ENCODE measurements at places on chromosomes 12 and 14.

- no peak for DNase-seq
Measured at GRCh38 chr12:89948271-89949175, 239.9 kb upstream of the ATP2B1 start.

DNA sequence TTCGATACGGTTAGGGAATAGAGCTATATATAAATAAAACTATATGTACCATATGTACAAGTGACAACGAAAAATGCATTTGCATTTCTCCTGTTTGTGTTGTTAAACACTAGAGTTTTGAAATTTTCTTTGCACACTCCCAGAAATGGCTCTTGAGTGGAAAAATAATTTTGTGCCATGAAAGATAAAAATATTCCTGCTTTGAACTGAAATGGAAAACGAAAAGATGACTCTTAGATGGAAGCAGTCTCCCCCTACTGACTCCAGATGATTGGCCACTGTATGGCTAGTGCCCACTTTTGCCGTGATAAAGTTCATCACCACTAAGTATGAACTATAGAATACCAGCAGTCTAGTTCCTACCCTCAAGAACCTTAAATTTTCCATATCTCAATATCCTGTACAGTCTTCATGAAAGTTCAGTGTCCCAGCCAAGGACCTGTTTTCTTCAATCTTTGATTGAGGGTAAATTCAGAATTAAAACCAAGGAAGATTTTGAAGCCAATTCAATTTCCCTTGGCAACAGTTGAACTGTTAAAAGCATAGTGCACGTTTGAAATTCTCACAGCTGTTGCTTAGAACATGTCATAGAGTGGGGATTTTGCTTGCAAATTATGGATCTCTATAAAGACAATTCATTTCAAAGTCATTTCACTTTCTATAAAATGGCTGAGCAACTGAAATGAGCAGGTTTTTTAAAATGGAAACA lies 1.6 kb upstream of the PPP2R5E start:
- no peak for DNase-seq

- DNase-seq, result no peak
Measured at GRCh38 chr12:111218499-111218898, 150.4 kb downstream of the PHETA1 start.

GRCh38 chr14:79543967-79544697 lies 667.2 kb downstream of the DIO2 start:
- DNase-seq, result no peak

- peak; percentile 2 for DNase-seq
Measured at GRCh38 chr12:127628645-127629044, 638.3 kb upstream of the TMEM132C start.

DNA sequence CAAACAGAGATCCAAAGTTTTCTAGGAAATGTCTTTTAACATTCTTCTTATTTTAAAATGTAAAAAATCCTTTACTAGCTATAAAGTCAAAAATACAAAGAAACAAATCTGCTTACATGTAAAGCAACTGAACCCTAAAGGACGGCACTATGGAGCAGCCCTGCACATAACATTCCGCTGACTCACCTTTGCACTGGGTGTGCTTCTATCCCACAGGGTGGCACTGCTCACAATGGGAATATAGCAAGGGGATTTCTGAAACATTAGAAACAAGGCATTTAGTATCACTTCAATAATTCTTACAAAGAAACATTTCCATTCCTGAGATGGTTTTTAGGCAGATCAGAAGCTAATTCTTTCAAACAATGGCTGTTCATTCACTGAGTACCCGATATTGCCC lies 94.3 kb downstream of the C12orf42 start:
- DNase-seq, result no peak

- no peak for DNase-seq
Measured at GRCh38 chr14:94088516-94088915, 7.4 kb downstream of the IFI27L1 start.

- no peak for DNase-seq
Measured at GRCh38 chr14:55350461-55350860, 61.2 kb downstream of the ATG14 start.

DNA sequence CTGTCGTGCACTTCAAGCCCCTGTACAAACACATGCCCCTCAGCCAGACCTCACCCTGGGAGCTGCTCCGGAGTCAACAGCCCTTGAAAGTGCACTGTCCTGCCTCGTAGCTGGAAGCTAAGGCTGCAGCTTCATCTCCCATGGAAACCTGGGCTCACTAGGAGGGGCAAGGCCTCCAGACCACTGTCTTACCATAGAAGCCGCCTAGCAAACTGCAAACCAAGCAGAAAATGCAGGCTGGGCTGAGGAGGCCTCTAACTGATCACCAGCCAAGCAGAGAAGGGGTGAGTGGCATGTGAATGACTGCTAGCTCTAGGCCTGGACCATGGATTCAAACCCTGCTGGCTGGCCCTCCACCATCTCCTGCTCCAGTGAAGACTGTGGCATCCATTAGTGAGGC lies 340.2 kb downstream of the CACNA1C start:
- no peak for DNase-seq

GRCh38 chr12:42792265-42792664 lies 202.7 kb upstream of the PRICKLE1 start:
- DNase-seq, result no peak

DNA sequence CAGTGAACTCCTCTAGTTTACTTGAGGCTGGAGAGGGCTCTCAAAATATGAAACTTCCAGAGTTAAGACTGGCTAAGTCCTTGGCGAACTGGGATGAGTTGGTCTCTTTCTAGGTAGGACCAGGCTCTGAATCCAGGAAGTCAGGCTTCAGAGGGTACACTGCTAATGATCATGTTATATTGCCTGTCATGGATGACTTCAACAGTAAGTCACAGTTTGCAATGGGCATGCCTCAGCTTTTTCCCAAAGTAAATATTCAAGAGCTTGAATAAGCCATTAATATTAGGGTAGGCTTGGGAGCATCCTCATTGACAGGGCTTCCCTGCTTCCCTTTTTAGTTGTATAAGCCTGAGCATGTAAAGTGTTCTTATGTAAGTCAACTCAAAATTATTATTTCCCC lies 61.7 kb upstream of the PTHLH start:
- no peak for DNase-seq

DNA sequence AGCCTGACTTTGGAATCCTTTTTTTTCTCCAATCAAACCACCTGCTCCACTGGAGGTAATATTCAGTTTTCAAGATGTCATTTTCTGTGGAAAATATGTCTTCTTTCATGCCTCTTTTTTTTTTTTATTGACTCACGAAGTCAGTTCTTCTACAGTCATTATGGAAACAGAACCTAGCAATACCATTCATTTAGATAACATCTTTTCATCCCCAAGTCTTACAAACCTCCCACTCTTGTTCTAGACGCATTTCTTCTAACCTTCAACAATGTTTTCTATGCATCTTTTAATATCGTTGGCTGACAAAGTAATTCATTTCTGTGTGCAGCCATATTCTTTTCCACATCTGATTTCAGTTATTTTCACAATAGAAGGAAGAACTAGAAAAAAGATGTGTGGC lies 474.3 kb upstream of the CCDC196 start:
- DNase-seq, result no peak

DNA sequence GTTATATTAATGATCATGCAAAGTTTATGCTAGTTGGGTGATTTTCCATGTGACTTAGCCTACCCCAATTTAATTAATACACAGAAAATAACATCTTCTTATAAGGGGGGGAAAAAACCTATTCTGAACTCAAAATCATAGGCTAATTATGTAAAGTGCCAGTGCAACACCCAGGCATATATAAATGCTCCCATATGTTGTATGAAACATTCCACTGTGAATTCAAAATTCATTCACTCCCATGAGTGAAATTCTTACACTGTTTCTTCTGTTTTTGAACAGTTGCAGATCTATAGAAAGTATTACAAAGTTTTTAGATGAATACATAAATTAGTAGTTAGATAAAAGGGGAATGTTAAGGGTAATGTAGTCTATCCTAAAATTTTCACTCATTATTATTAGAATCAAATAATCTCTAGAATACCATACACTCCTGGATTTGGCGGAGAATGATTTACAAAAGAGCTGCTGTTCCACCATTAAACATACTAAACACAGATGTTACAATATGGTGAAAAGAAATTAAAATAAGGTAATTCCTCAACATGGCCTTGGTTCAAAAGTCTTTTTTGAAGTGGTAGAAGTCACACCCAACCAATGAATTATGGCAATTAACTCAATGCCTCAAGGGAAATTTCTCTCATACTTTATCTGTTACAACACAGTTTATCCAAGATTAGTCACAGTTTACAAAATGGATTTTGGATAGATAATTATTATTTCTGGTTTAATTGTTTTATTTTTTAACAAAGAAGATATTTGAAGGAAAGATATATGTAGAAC lies 454.1 kb upstream of the FLRT2 start:
- DNase-seq, result no peak

DNA sequence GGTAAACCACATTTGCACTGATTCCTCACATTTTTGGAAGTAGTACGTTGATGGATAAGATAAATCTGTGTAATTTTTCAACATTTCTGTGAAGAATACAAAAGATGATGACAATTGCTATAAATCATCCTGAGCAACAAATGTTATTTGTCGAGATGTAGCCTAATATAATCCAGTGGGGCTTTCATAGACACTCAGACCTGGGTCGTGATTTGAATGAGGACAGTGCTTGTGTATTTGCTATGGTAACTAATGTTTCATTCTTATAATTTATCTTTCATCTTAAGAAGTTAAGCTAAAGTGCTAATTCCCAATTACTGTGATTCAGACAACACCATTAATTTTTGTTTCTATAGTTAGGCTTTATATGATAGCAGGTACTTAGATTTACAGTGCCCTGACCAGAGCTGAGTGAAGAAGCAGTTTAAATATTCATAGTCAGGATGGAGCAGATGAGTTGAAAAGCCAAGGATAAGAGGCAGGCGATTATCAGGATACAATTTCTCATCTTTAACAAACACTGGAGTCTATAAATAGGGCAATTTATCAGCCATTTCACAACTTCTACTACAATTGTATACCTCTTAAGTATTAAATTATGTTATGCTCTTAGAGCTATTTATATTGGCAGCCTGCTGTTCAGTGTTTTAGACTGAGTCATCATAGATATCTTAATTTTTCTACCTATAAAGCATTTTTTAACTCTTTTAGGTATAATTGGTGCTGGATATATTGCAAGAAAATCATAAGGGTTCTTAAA lies 359.9 kb downstream of the TRHDE start:
- DNase-seq, result no peak

DNA sequence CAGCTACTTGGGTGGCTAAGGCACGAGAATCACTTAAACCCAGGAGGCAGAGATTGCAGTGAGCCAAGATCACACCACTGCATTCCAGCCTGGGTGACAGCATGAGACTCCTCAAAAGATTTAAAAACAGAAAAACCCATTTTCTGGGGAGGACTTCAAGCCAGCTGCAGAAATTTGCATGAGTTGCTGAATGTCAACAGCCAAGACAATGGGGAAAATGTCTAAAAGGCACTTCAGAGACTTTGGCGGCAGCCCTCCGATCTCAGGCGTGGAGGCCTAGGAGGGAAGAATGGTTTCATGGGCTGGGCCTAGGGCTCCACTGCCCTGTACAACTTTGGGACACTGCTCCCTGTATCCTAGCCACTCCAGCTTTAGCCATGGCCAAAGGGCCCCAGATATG lies 177.8 kb upstream of the C14orf180 start:
- no peak for DNase-seq

- DNase-seq, result peak; percentile 55
Measured at GRCh38 chr12:96401076-96401871, 1.0 kb upstream of the CDK17 start.

GRCh38 chr14:106094654-106095189 lies 568.3 kb downstream of the TMEM121 start:
- no peak for DNase-seq

- no peak for DNase-seq
Measured at GRCh38 chr12:108881953-108882352, 2.1 kb downstream of the DAO start.

DNA sequence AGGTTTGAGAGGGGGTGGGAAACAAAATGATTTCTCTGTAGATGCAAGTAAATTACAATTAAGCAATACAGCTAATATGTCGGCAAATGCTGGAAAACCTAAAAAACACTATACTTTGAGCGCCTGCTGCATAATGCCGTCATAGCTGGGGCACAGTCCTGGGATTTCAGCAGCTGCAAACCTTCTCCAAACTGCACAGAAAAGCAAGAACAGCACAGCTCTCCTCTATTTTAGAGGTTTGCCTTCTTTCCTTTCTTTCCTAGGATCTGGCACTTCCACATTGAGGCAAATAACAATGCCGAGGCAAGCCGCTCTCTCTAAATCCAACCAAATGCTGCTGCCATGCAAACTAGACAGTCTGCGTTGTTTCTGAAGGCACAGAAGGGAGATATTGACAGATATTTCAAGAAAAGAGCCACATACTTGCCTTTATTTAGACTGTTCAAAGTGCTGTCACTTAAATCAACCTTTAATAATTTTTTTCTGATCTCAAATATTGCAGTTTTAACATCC lies 287.1 kb upstream of the G2E3 start:
- DNase-seq, result no peak

Data from NCI-H446 treated with DMSO at 0.1 percent for 48 hours (cell line).